ENCODE measurements at places on chromosomes 1 and 21.

- no peak for DNase-seq
Observed at GRCh38 chr21:27429710-27430341, 462.9 kb upstream of the ADAMTS5 start.

GRCh38 chr1:31776516-31776915 lies 12.4 kb upstream of the ADGRB2 start:
- no peak for DNase-seq

GRCh38 chr1:88612773-88613172 lies 71.3 kb upstream of the PKN2 start:
- DNase-seq, result peak; percentile 82

- DNase-seq, result no peak
Observed at GRCh38 chr1:211305044-211305443, 21.6 kb upstream of the TRAF5 start.

GRCh38 chr1:72724951-72725861 lies 442.9 kb upstream of the NEGR1 start:
- no peak for DNase-seq

GRCh38 chr1:15540186-15540585 lies 13.5 kb downstream of the DNAJC16 start:
- no peak for DNase-seq

DNA sequence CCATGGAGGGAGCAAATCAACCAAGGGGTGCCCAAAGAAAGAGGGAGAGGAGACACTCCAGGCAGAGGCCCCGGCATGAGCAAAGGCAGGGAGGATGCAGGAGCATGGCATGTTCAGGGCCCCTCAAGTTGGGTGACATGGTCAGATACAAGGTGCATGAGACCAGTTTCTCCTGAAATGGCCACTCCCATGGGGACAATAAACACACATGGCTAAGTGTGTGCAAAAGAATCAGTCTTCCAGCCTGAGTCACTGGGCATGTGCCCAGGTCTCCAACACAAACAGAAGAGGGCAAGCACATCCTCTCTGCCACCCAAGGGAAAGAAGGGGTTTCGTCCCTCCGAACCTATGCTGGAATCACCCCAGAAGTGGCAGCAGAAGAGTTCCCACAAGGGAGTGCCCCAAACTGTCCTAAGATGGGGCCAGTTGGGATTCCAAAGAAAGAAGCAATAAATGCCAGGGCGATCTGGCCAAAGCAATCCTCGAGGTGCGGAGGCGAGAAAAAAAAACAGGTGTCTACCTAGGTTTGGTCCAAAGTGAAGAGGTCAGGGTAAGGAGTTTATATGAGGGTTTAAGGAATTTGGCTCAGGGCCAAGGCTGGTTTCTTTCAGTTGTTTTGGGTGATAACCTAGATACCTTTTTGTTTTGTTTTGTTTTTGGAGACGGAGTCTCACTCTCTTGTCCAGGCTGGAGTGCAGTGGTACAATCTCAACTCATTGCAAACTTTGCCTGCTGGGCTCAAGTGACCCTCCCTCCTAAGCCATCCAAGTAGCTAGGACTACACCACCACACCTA lies 13.2 kb downstream of the CASP9 start:
- no peak for DNase-seq

DNA sequence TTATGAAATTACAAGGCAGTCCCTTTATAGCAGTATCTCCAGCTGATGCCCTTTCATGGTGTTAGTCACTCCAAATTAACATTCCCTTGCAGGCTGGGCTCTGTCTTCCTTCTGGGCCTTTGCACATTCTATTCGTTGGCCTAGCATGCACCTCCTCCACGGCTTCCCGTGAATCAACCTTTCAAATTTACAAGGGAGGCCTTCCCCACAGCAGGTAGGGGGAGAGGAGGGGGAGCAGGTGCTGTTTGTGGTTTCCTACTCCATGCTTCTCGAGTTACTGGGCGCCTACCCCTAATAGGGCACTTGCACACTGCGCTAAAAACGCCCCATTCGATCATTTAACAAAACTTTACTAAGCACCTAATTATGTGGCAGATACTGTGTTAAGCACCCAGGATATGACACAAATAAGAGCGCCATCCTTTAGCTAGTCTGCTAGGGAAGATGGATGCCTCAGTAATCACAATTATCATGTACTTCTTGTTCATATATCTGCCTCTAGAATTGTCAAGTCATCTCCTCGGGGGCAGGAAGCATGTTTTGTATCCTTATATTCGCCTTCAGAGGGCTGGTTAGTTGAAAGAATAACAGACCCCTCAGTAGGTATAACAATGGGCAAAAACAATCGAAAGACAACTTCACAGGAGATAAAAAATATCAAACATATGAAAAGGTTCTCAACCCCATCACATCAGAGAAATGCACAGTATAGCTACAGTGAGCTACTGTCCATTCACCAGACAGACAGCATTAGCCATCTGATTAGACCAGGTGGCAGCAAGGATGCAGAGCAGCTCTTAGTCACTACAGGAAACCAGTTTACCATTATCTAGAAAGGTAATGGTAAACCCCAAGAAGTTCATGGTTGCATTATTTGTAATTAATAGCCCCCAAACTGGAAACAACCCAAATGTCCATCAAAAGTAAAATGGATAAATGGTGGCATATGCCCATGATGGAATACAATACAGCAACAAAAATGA lies 1.7 kb upstream of the ADAR start:
- DNase-seq, result peak; percentile 27

GRCh38 chr1:62800281-62800680 lies 16.3 kb downstream of the ATG4C start:
- no peak for DNase-seq
